ENCODE measurements at places on chromosomes 3 and 15.

GRCh38 chr3:74409066-74409465 is 205.4 kb downstream of the CNTN3 start:
- DNase-seq, result no peak

DNA sequence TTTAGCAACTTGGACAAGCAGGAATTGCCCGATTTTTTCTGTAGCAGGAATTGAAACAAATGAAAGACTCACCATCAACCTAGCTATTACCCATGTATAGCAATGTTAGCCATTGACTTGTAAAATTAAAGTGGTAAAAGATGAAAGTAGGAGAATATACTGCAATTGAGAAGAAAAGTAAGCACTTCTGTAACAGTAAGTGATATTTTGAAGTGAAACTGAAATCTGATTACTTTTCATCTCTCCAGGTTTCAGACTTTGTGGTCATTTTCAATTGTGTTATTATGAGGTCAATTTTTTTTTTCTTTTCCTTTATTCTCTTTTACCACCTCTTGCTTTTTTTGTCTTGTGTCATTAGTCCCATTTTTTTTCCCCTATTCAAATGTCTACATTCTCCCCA is 1078.2 kb downstream of the ZPLD1 start:
- DNase-seq, result no peak

DNA sequence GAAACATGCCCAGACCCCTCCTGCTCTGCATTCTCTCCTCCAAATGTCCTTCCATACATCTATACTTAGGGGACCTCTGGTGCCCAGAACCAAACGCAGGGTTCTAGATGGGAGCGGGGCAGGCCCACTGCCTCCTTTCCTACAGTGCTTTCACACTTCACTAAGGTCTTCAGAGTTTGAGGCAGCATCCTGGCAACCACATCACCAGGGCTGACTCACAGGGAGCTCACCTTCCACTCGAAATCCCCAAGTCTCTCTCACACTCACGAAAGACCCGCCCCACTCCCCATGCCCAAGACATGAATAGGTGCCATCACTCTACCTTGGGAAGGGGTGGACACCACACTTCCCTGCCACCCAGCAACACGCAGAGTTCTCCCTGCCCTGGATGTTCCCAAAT is 18.9 kb downstream of the HOMER2 start:
- no peak for DNase-seq

GRCh38 chr3:135190658-135191057 is 395.6 kb downstream of the EPHB1 start:
- no peak for DNase-seq

GRCh38 chr3:43405888-43406642 is 119.7 kb downstream of the SNRK start:
- DNase-seq, result no peak

- DNase-seq, result peak; percentile 36
Observed at GRCh38 chr15:41804361-41804760, 23.5 kb upstream of the JMJD7 start.

GRCh38 chr3:192861972-192862371 is 55.7 kb downstream of the MB21D2 start:
- DNase-seq, result no peak

- DNase-seq, result no peak
Observed at GRCh38 chr3:123735456-123735855, 148.7 kb downstream of the MYLK start.

GRCh38 chr3:51075221-51075775 is 309.8 kb upstream of the MANF start:
- no peak for DNase-seq

DNA sequence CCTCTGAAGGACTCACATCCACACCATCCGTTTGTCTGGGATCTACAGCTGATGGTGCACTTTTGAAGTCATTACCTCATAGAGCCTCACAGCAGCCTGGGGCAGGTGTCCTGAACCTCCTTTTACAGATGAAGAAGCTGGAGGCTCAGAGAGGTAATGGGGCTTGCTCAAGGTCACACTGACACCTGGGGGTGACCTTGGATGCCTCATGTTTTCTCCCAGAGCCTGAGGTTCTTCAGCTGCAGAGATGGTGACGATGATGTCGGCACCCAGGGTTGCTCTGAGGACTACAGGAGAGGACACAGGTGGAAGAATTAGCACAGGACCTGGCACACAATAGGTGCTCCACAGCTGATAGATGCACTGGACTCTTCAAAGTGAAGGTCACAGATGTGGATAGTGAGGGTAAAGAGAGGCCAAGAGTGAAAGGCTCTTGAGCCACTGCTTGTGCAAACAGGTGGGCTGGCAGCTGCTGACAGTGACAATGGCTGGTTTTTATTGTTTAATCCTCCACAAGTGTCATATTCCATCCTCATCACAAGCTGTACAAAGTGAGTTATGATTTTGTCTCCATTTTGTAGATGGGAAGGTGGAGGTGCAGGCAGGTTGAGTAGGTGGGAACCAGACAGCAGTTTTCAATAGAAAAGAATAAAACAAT is 17.4 kb upstream of the ATP2B2 start:
- DNase-seq, result no peak

DNA sequence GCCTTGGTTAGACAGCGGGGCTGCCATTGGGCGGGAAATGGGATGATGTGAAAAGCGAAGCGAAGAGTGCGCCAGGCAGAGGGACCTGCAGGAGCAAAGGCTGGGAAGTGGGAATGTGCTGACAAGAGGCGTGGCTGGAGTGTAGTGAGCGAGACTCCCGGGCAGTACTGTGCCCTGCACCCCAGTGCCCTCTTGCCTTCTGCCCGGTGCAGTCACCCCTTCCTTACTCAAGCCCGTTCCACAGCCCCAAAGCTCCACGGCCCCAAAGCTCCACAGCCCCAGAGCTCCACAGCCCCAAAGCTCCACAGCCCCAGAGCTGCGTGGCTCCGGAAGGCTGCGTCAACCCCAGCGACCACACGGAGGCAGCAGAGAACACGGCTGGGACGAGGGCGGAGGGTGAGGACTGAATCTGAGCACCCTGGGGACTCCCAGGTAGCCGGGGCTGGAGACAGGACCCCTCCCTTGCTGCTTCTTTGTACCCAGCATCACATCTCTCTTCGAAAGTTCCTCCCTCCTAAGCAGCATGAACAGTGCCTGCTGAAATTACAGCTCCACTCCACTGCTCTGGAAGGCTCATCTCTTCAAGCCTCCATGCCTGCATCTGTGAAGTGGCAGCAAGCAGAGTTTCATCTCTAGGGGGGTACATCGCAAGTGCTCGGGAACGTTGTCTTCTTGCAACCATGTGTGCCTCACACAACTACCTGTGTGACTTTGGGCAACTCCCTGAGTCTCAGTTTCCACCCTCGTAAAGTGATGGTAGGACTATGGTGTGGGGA is 108.9 kb downstream of the FBLN2 start:
- DNase-seq, result peak; percentile 68

DNA sequence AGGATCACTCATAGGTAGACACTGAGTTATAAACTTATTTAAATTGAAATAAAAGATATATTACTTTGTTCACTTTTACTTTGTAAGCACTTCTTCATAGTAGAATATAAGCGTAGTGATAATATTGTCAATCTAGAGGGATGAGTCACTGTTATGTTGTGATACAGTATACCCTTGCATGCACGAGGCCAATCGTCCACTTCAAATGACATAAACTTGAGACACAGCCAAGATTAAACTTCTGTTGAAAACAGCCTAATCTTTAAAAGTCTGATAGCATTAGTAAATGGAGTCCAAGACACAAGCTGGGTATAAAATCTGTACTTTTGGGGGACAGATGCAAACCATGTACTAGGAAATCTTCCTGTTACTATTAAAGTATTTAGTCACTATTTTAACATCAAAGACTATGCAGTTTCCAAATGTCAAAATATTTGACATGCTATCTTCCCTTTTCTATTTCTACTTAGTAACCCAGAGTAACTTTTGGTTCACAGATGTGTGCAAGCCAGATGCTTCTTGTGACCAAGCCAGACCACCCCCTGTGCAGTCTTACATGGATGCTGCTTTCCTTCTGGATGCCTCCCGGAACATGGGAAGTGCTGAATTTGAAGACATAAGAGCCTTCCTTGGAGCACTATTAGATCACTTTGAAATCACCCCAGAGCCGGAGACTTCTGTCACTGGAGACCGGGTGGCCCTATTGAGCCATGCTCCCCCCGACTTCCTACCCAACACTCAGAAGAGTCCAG is 85.3 kb downstream of the PIK3R4 start:
- no peak for DNase-seq

DNA sequence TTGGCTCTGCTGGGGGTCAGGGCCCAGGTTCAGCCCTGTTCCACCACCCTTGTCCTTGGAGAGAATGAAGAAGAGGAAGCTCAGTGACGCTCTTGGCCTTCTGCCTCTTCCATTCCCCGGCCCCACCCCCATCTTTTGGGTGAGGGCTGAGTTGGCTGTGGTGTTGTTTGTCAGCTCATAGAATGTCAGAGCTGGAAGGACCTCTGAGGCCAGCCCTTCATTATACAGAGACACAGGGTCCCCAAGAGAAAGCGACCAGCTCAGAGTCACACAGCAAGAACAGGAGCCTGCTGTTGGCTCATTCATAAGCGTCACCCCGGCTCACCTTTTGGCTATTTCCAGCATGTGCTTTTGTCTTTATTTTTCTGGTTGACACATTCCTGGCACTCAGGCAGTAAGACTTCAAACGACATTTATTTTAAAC is 68.2 kb downstream of the AAGAB start:
- no peak for DNase-seq

DNA sequence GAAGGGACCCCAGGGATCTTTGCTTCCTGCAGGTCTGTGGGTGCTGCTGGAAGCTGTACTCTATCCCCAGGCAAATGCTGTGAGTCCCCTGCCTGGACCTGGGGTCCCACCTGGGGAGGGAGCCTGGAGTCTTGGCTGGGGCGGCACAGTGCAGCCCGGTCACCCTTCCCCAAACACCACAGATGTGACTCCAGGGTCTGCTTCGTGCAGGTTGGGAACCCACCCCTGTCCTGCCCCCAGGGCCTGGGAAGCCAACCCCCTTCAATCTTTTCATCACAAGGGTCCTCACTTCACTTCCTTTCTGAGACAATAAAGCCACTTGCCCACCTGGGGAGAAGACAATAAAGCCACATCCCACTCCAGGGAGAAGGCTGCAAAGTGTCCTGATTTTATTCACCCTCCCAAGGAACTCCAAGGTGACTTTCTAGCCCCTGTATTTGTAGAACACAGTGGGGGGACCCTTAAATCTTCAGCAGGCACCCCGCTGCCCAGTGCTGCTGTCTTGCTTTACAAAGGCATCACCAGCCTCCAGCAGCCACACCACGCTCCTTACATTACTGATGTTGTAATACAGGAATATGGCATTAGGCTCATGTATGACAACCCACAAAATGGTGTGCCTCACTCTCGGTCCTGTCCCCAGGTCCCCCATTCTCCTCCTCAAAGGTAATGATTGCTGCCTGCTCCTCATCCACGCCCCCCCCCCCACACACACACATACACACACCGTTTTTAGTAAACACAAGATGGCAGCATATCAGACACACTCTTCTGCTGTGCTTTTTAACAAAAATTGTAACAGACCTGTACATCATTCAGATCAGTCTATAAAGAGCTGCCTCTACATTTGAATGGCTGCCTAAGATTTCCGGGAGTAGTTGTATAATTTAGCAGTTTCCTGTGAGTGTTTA is 9.9 kb downstream of the C3orf22 start:
- DNase-seq, result peak; percentile 4

GRCh38 chr15:73227433-73228056 is 141.2 kb downstream of the HCN4 start:
- DNase-seq, result no peak

DNA sequence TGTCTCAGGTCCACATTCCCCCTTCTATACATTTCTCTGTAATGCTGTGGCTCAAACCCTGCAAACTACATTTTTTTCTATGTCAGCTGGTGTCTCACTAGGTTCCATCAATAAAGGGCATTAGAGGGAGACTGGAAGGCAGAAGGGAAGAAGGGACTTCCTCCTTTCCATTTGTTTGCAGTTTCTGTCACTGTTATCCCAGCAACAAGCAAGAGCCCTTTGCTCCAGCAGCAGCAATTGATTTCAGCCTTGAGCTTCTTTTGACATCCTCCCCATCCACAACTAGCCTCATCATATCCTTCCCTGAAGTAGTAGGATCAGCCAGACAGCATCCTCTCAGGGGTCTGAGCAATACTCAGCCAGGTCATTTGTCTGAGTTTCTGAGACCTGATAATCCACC is 5.3 kb upstream of the NCK1 start:
- no peak for DNase-seq

GRCh38 chr3:114685161-114685560 is 391.3 kb downstream of the TIGIT start:
- no peak for DNase-seq

DNA sequence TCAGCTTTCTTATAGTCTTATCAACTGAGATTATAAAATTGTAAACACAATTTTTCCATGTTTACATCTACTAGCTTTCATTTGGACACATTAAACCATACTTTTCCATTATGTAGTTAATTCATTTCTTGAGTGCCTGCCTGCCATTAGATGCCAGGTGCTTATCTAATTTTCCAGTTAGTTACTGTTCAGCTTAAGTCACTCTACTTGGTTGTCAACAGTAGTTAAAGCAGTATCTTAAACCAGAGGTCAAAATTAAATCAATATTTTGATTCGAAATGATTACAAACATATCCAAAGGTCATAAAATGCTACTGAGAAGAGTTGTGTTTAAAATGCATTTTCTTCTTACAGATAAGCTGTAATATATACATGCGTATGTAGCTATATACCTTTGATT is 56.2 kb upstream of the UBP1 start:
- DNase-seq, result no peak

DNA sequence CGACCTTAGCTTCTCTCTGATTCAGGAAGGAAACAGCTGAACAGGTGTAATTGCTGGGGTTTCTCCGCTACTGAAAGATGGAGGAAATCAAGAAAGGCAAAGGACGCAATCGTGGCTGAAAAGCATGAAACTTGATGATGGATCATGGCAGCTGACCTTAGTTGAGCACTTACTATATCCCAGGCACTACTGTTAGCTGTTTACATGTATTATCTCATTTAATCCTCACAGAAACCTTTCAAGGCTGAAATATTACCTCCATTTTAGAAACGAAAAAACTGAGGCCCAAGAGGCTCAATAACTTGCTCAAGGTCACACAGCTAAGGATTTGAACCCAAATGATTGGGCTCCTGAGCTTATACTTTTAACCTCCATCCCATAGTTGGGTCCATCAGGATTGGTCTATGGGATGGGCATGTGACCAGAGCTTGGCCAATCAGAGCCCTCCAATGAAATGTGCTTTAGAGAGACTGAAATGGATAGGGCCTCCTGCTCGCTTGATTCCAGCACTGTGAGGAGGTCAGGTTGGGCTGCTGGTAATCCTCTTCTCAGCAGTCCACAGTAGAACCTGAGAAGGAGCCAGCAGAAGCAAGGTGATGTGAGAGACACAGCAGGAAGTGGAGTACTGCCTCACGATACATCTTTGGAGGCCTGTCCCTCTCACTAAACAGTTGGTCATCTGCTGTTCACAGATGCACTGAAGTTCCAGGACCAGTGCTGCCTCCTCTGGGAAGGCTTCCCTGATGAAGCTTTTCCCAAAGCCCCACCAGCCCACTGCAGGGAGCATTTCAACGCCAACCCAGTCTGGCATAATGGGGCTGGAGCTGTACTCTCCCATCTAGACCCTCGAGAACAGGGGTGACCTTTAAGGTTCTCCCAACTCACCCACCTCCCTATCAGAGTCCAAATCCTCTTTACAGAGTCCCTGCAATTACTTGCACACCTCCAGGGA is 10.4 kb downstream of the CLN6 start:
- no peak for DNase-seq

- DNase-seq, result peak; percentile 56
Observed at GRCh38 chr3:124467980-124468902, 262.0 kb upstream of the UMPS start.

Measured in WERI-Rb-1 (cell line).